ENCODE measurements at places on chromosomes 16 and 17. TPM values are rescaled to one million over a fixed set of nuclear protein-coding genes. Genes with fewer than 3 reads are reported as not detected.

Gene MAP2K4
- 70.0 TPM for total RNA-seq

Gene KRTAP9-2
- not detected for total RNA-seq

Gene CCL17
- total RNA-seq, result not detected

GRCh38 chr16:69397821-69398521 lies 12.2 kb upstream of the TERF2 start:
- no peak for DNase-seq

GRCh38 chr16:48188449-48189102 lies 32.8 kb upstream of the ABCC12 start:
- DNase-seq, result no peak

GRCh38 chr16:8496364-8496763 lies 93.9 kb downstream of the TMEM114 start:
- no peak for DNase-seq

GRCh38 chr17:70105641-70106040 lies 30.6 kb downstream of the KCNJ16 start:
- no peak for DNase-seq

GRCh38 chr17:74147966-74148365 lies 55.5 kb upstream of the RPL38 start:
- DNase-seq, result no peak
